ENCODE measurements at places on chromosomes 6 and 20.

- no peak for DNase-seq
Observed at GRCh38 chr6:148364056-148364824, 21.6 kb downstream of the SASH1 start.

GRCh38 chr20:38246357-38247165 is 14.0 kb downstream of the KIAA1755 start:
- no peak for DNase-seq

DNA sequence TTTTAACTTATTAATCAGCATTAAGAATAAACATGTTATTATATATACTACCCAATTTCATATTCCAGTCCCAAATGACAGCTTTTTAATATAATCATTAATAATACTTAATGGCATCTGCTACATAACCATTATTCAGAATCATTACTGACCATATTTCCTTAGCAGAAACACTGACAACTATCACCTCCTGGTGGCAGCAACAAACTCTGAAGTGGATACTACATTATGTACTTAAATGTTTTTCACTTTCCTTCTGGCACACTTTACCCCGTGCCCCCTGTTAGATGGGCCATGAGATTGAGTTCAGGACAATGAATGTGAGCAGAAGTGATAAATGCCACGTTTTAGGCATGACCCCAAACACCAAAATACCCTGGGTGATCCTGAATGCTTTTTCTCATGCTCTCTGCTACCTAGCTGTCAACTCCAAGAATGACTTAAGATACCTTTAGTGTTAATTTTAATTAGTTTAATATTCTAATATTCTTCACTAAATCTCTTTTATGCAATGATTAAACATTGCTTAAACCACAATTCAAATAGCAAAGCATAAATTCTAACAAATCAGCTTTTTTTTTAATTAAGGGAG is 77.1 kb downstream of the LMBRD1 start:
- DNase-seq, result no peak

DNA sequence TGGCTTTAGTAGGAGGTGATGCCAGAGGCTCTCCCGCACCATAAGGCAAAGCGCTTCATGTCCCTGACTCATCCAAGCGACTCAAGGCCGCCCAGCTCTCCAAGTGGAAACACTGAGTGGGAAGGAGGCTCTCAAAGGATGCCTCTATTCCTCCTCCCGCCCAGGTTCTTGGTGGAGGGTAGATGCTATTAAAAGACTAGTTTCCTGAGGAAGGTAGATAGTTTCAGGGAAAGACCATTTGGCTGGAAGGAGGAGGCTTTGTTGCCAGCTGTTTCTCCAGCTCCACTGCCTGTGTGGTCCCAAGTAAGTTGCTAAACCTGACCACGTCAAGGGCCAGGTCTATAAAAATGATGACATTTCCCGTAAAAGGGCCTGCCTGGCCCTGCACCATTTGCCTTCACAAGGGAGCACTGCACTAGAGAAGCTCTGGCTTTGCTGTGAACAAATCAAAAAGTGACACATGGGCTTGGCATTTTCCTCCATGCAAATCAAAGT is 48.2 kb downstream of the GMDS start:
- DNase-seq, result no peak

DNA sequence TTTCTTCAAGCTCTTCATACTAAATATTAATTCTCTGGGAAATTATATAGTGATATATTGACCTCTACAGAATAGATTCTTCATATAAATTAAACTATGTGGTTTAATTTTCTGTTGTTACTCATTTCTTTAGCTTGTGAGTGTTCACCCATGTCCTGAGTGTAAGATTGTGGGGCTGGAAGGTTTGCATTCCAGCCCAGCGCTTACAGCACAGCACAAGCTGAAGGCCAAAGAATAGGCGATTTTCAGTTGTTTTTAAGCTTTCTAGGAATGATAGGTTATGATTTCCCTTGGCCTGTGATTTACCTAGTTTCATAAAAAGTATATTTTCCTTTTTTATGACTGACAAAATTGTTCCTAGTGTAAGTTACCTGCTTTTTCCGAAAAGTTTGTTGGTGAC is 194.1 kb downstream of the PLCB1 start:
- no peak for DNase-seq

- DNase-seq, result no peak
Observed at GRCh38 chr20:58112017-58112781, 116.3 kb downstream of the ANKRD60 start.

- DNase-seq, result no peak
Observed at GRCh38 chr6:154969796-154970195, 25.3 kb upstream of the TIAM2 start.

DNA sequence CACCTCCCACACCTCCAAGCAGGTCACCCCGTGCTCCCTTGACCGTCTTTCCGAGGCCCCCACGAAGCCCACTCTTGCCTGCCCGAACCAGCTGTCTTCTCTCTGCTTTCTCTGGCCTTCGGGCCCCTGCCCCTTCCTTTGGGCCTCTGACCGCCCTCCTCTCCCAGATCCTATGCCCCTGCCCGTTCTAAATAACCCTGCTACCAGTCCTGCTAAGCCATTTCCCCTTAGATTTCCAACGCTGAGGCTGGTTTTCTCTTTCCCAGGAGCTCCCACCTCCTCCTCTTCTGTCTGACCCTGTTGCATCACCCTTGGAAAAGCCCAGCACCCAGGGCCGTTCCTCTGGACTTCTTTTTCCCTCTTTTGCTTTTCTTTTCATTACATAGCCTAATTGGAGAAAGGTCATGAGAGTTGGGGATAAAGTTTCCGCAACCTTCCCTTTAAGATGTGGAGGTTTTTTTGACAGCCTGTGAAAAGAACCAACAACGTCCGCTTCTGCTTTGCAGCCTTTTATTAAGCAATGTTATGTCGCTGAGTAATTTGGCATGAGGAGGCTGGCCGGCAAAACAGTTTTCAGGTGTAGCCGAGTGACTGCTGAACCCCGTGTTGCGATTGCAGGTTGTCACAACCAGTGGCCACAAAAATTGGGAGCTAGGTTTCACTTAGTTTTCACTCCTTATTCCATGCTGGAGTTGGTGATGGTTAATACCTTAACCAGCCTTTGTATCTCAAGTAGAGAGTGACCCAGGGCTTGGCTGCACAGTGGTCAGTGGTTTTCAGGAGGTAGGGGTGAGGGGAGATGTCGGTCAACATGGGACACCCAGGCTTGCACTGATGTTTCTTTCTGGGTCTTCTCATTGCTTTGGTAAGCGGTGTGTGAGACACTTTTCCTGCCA is 970 bp downstream of the BLTP3A start:
- DNase-seq, result no peak

- no peak for DNase-seq
Observed at GRCh38 chr6:41640426-41640825, 2.2 kb downstream of the MDFI start.

DNA sequence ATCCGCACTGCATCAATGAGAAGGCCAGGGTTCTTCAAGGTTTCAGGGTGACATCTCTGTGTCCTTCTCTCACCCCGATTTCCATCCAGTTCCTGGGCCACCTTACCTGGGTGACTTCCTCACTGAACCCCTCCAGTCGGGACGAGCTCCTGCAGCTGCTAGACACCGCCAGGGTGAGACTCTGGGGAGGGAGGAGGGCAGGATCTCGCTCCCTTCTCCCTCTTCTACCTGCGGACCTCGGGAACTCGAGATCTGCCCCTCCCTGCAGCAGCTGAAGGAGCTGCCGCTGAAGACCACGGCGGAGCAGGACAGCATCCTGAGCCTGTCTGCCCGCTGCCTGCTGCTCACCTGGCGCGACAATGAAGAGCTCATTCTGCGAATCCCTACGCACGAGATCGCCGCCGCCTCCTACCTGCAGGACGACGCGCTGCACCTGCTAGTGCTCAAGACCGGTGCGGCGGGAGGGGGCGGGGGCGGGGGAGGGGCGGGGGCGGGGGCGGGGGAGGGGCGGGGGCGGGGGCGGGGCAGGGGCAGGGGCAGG is 7.5 kb downstream of the CCM2L start:
- no peak for DNase-seq

- no peak for DNase-seq
Observed at GRCh38 chr6:154538640-154539191, 28.2 kb upstream of the CNKSR3 start.

DNA sequence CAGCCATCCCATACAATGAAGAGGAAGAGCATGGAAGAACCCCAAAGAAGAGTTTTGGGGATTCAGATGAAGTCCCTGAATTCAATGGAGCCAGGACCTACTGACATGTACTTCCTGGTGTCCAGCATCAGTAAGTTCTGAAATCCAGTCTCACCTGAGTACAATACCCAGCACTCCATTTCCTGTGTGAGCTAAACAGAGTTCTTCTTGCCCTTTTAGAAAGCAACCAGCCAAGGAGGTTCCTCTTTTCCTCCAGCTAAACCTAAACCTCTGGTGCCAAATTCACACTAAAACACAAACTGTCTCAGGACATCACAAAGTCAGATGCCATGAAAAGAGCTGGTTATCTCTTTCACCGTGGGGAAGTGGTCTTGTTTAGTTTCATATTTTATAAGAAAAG is 71.5 kb downstream of the PKHD1 start:
- no peak for DNase-seq

- no peak for DNase-seq
Observed at GRCh38 chr6:167214206-167214605, 56.4 kb upstream of the GPR31 start.

DNA sequence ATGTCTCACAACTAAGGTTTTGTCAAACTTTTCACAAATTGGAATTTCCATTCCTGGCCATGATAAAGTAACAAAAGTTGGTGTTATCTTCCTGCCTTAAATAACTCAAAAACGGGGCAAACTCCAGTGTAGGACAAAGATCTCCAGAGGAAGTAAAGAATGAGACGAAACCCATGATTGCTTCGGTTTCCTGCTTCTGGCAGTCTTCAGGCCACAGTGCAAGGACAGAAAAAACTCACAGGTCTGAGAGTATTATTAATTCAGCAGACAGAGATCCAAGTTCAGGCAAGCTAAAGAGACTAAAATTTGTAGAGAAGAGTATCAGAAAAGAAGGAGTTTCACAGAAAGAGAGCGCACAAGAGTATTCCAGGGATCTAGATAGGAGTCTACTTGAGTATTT is 64.8 kb upstream of the RCAN2 start:
- no peak for DNase-seq

- no peak for DNase-seq
Observed at GRCh38 chr20:43726811-43727338, at the start of gene GTSF1L. TSS of gene GTSF1L (minus strand) at chr20:43727002. CDS start at chr20:43726694, 308 bp downstream.

DNA sequence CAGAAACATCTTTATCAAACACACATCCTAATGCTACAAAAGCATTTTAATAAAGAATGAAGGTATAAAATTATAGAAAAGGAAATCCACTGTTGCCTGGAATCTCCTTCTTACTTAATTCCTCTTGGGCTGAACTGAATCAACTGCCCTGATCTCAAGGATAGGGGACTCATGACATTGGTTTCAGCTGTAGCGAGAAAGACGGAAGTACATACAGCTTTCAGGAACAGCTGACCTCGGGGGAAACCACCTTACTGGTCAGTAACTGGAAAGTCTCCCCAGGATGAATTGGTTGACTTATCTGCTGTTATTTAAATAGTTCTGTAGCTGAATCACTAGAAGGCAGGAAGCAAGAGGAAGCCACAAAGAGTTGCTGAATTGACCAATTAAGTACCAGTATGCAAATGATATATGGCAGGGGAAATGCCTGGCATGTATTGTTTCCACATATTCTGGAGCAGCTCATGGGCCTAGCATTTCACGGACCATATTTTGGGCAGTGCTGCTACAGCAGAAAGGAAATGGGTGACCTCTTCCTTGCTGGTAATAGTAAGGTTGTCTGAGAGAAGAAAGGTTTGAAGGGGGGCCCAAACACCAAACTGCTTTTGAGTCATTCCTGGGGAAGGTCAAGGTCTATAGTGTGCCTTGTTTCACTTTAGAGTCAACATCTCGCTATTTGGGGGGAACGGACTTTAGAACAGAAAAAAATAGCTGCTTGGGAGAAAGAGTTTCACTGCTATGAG is 43.7 kb upstream of the MAP7 start:
- no peak for DNase-seq

- no peak for DNase-seq
Observed at GRCh38 chr6:137661601-137662000, 167.4 kb upstream of the OLIG3 start.

- no peak for DNase-seq
Observed at GRCh38 chr20:995170-995569, 6.9 kb downstream of the RSPO4 start.

GRCh38 chr20:22430746-22431168 is 153.6 kb downstream of the FOXA2 start:
- DNase-seq, result no peak

DNA sequence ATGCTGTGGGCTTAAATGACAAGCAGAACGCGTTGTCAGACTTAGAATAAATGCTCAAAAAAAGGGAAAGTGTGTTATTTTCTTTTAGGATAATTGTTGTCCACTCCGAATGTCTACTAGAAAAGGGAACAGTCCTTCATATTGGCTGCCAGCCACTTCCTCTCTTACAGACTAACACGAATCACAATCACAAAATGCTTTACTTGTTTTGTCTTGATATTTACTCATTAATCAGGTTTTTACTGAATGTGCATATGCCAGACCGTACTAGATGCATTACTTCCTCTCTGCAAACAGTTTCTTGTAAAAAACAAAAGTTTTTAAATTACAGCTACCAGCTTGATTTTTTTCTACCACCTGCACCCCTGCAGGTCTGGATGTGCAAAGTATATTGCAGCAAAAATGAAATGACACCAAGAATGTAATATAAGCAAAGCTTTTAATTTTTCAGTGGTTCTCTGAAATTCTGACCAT is 821 bp downstream of the DHX35 start:
- no peak for DNase-seq

DNA sequence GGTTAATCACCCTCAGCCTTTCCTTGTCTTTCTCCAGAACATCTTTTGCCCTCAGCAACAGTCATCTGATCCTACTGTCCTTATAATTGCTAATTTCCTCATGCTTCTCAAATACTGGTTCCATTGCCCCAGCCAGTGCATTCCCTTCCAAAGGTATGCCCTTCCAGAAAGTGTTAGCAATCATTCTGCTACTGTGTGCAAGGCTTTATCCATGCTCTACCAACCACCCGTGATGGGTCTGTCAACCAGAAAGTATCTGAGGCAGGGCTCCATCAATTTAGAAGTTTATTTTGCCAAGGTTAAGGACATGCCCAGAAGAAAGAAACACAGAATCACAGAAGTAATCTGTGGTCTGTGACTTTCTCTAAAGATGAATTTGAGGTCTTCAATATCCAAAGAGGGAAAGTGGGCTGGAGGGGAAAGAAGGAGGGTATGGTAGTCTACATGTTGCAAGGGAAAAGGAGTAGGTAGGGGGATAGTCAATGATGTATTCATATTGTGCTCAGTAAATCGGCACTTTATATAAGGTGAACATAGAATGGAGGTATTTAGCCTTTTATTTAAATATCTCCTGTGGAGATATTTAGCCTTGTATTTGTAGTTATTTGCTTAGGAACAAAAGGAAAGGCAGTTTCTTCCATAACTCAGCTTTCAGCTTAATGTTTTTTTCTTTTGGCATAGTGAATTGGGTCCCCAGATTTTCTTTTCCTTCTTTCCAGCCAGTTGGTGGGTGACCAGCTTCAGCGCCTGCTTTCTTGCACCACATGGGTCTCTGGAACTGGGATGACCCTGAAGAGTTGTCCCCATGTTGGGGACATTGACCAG is 35.2 kb upstream of the PAQR8 start:
- DNase-seq, result no peak

DNA sequence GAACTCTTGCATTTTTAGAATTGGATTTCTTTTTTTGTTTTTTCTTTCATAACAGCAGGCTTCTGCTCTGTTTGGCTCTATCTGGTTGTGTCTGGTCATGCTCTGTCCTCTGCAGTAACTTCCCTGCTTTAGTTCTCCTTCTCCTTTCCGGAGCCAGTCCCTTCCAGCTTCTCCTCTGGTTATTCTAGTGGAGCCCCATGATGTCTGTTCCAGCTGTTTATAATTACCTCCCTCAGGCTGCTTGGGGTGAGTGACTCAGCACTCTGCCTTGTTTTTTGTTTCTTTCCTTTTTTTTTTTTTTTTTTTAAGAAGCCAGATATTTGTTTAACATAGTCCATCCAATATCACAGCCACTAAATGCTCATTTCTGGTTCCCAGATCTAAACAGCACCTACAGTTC is 409.6 kb downstream of the MAFB start:
- no peak for DNase-seq
